Muscle of arm (tissue), 14 donors: ENCODE measurements at places on chromosomes 5 and 9.

- DNase-seq = no peak
Measured at GRCh38 chr9:84845956-84846900, 176.7 kb downstream of the NTRK2 start.

GRCh38 chr5:76389513-76390154 is 13.5 kb upstream of the IQGAP2 start:
- no peak for DNase-seq

GRCh38 chr9:134770972-134771971 is 109.3 kb upstream of the FCN2 start:
- DNase-seq = no peak

- DNase-seq = no peak
Measured at GRCh38 chr5:68159224-68159951, 56.2 kb upstream of the PIK3R1 start.

GRCh38 chr5:73901043-73901442 is 275.0 kb downstream of the ARHGEF28 start:
- DNase-seq = no peak

- DNase-seq = peak; percentile 70
Measured at GRCh38 chr9:17135295-17136160, 688 bp downstream of the CNTLN start.

DNA sequence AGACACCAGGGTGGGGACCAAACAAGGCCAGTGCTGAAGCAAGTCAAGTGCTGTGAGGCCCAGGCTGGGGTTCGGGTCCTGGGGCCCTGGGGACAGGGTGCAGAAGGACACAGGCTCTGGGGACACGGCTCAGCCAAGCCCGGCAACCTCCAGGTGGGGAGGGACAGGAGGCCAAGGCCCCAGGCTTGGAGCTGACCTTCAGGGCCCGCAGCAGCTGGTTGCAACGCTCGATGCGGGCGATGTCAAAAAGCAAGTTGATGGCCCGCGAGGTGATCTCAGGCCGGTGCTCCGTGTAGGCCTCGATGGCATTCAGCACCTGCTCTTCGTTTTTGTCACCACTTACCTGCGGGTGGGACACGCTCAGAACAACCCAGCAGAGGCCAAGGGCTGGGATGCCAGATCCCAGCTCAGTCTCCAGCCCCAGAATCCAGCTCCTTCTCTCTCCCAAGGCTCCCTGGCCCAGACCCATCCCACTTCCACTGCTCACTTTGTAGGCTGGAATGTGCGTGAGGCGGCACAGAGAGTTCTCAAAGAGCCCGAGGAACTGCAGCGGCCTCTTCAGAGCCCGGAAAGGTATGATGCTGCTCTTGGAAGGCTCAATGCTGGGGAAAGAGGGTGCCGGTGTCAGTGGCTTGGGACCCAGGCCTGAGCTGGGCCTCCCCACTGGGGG is 20.7 kb downstream of the ZER1 start:
- DNase-seq = no peak

GRCh38 chr9:6818292-6818922 is 60.6 kb downstream of the KDM4C start:
- no peak for DNase-seq

DNA sequence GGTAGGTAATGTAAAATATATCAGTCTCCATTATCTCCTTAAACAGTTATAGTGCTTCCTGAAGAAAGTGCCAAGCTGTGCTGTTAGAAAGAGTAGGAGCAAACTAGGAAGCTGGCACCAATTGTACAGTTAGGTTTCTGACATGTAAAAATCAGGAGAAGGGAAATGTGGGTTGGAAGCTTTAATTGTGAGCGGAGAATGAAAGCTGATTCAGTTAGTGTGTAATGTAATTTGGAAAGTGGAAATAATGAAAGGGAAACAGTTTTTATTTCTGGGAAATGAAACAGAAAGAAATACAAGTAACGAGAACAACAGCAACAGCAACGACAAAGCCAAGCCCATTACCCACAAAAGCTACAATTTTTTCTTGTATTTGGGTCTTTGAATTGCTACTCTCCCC is 48.8 kb upstream of the JAK2 start:
- no peak for DNase-seq

GRCh38 chr5:94240993-94241651 is 377.3 kb downstream of the KIAA0825 start:
- peak; percentile 67 for DNase-seq

GRCh38 chr5:55402199-55402598 is 94.4 kb downstream of the MTREX start:
- no peak for DNase-seq

DNA sequence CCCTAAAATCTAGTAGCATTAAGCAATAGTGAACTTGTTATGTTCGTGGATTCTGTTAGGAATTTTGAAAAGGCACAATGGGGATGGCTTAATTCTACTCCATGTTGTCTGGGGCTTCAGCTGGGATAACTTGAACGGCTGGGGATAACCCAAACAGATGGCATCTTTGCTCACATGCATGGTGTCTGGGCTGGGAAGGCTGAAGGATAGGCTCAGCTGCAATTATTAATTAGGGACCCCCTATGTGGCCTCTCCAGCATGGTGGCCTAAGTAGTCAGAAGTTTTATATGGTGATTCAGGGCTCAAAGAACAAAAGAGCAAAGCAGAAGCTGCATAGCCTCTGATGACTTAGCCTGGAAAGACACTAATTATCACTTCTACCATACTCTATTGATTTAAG is 551.1 kb downstream of the PSAT1 start:
- no peak for DNase-seq

GRCh38 chr5:139863361-139863760 is 67.8 kb downstream of the PSD2 start:
- no peak for DNase-seq

DNA sequence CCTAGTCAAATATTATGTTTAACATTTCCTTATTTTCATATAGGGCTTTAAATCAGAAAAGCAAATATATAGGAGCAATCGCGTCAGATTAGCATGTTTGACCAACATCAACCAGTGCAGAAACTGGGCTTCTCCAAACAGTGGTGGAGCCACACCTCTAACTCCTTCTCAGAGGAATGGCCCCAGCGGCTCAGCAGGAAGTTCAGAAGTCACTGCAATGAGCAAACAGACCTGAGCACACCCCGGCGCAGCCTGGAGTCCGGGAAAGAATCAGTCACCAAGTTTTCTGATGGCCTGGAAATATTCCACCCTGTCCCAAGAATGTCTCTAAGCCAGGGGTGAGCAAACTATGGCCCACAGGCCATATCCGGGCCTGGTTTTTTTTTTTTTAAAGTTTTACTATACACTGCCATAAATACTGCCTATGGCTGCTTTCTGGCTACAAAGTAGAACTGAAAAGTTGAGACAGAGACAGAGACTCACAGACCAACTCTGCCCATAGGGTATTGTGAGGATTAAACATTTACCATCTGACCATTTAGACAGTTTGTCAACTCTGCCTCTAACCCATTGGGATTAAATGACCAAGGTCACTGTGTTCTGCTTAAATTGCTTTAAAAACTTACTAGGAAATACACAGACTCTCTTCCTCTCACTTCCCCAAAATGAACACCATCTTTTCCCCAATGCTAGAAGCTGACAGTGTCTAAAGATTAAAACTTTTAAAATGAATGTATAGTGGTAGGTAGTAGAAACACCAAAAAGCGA is 5.4 kb downstream of the GOLM1 start:
- no peak for DNase-seq

DNA sequence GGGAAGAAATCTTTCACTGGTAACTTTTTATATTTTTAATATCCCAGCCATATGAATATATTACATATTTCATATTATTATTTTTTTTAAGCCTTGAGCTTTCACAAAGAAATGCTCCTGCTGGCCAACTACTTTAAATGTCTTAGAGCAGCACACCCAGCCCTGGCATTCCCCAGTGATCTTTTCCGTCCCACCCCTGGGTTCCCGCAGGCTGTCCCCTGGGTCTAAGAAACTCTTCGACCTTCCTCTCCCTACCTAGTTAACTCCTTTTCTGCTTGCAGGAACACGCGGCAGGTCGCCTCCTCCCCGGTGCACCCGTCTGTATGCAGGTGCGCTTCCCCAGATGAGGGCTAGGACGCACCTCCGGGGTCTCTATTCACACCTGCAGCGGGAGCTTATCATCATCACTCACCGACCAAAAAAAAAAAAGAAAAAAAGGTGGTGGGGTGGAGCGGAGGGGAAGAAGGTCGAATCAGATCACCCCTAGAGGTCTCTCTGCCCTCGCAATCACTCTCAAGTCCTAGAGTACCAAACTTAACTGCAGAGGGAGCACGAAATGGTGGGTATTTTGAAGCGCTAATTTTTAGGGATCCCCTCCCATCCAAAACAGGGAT is 696 bp downstream of the ZFP62 start:
- no peak for DNase-seq

- no peak for DNase-seq
Measured at GRCh38 chr9:121455527-121456239, 44.0 kb downstream of the GGTA1 start.
